ENCODE measurements at places on chromosomes 5 and 9.

DNA sequence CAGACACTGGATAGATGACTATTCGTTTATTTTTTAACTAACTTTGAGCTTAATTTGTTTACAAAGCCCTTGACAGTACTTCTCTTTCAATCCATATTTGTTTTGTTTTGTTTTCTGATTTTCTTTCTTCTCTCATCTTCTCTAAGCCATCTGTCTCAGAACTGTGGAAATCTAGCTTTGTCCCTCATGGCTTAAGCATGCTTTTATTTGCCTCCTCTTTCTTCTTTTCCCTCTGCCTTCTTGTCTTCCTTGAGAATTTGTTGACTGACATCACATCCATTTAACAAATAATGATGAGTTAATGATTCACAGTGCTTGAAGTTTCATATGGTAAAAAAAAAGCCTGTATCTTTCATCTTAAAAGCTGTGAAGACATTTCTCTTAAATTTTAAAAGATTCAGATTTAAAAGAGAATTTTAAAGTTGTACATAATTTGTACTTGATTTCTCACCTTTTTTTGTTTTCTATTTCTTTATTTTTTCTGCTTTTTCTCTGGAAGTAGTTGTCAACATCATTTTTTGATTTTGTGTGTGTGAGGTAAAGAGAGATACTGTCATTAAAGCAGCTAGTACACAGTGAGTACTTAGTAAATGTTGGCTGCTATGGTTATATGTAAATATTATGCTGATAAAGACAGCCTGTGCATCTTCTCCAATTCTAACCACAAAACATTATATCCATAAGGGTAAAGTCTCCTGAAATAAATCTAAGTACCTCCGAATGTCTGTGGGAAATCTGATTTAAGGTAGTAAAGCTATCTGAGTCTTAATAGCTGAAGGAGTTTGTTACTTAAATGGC is 13.9 kb upstream of the SGCD start:
- DNase-seq, result no peak

- no peak for DNase-seq
Observed at GRCh38 chr9:116697887-116698286, 10.8 kb downstream of the TRIM32 start.

GRCh38 chr5:51096859-51097258 is 286.4 kb upstream of the ISL1 start:
- DNase-seq, result no peak

DNA sequence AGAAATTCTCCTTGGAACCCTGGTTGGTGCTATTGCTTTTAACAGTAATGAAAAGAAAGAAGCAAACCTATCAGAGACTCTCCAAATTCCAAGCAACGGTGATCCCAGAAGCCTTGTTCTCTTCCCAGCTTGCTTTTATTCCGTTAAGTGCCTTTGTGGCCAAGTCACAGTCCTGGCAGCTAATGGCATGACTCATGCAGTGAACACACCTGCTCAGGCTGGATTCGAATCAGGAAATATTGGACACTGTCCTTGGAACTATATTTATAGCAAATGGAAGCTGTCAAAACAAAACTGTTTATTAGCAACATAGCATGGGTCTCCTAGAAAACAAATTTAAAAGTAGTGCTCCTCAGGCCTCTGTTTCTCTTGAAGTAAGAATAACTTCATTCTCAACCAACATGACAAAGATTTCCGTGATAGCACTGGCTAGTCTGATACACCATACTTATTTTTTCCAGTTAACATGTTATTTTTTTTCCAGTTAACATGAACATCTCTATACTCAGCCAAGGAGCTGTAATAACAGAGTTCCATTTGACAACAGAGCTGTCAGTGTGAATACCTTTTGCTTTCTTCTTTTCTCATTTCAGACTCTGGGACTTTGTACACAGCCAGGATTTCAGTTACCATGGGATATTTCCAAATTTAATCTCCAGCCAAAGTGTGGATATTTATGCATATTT is 502.4 kb downstream of the GADD45G start:
- DNase-seq, result peak; percentile 32

- no peak for DNase-seq
Observed at GRCh38 chr5:142478113-142478512, 153.3 kb upstream of the SPRY4 start.

- peak; percentile 9 for DNase-seq
Observed at GRCh38 chr5:139088024-139088423, 110.1 kb downstream of the SIL1 start.

DNA sequence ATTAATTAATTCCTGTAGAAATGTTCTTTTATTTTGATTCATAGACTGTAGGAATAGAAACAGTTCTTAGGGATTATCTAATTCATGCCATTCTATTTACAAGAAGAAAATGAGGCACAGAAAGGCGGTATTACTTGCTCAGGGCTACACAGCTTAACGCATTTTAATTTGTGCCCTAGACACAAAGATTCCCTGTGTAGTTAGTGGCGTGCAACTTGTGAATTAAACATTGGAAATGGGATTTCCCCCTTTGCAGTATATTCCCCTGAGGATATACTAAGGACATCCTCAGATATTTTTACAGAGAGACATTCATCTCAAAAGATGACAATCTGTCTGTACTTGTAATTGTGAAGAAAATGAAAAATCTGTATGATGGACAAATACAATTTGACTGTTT is 108.1 kb downstream of the SGCD start:
- no peak for DNase-seq

DNA sequence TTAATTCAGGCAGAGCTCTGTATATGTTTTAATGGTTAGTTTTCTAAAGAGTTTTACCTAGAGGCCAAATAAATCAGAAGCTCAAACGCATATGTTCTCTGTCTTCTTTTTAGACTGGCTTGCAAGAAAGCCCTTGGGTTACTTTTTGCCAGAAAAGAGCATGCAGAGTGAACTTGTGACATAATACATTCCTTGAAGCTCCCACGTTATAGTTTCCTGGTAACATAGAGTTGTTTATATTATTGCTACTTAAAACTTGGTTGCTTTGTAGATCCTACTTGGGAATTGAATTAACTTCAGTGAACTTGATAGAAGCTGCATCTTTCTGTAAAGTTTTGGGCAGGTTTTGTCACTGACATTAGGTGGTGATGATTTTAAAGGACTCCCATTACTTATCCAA is 102.9 kb downstream of the C9orf152 start:
- DNase-seq, result peak; percentile 83

DNA sequence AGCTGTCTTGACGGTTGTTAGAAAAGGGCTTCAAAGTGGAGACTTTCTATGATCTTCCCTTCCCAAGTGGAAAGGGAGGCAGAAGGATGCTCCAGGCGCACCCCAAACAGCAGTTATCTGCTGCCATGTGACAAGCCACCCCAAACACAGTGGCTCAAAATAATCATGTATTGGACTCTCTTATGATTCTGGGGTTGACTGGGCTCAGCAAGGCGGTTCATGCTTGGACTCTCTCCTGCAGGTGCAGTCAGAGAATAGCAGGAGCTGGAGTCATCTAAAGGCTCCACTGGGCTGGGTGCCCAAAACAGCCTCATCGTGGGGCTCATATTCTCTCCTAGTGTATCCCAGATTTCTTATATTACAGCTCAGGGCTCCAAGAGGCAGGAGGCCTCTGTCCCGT is 177.6 kb upstream of the IER5L start:
- DNase-seq, result no peak

DNA sequence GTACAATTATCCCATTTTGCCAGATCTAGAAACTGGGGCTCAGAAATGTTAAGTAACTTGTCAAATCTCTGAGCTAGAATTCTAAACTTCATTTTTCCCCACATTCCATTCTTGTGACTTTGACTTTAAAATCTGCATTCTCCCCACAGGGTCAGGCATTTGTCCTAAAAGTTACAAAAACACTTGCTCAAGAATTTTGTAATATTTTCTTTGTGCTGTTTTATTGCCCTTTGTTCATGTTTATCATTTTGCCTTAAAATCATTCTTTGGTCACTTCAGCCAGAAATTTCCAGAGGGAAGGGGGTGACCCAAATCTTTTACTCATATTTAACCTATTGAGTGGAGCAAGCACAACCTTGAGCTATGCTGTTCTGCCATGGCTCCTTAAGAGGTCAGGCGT is 120.1 kb upstream of the CCL21 start:
- no peak for DNase-seq

DNA sequence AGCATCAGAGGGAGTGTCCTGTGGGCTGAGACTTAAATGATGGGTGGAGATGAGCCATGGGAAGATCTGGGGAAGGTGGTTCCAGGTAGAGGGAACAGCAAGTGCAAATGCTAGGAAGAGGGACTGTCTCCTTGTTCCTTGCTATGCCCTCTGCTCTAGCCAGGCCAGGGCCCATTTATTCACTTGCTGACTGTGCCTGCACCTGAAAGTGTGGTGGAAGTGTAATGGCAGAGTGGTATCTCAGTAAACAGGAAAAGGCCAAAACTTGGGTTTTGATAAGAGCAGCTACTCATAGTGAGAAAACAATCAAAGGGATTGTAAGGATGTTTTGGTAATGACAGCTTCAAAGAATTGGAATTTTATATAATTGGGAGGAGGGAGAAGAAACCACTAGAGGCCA is 32.4 kb downstream of the TLE4 start:
- no peak for DNase-seq

DNA sequence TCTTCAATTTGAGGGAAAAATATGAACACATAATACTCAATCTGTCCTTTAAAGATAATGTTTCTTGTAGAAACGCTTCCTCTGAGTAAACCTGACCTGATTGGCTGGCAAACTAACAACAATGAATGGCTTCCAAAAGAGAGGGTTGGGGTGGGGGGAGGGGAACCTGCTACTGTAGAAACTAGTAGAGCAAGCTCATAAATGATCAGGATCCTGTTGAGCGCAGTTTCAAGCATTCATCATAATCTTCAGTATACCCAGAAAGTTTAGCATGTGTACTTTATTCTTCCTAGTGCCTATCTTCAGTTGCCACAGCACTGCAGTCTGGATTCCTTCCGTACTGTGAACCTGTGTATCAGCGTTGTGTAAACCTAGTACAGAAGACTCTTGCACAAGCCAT is 63.0 kb upstream of the FCHO2 start:
- no peak for DNase-seq

DNA sequence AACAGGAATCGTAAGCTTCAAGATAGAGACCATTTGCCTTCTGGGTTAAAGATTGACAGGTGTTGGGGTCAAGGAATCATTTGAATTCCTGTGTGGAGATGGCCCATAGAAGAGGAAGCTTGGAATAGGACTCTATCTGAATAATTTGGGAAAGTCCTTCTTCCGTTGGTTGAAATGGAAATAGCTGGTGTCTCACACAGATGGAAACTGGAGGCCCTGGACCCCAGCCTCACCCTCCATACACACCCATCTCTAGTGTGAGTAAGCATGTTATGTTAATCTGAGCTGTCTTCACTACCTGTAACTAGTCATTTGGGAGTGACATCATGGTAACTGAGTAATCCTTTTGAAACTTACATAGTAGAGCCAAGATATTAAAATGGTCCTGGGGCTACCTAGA is 184.4 kb downstream of the CD180 start:
- DNase-seq, result no peak

DNA sequence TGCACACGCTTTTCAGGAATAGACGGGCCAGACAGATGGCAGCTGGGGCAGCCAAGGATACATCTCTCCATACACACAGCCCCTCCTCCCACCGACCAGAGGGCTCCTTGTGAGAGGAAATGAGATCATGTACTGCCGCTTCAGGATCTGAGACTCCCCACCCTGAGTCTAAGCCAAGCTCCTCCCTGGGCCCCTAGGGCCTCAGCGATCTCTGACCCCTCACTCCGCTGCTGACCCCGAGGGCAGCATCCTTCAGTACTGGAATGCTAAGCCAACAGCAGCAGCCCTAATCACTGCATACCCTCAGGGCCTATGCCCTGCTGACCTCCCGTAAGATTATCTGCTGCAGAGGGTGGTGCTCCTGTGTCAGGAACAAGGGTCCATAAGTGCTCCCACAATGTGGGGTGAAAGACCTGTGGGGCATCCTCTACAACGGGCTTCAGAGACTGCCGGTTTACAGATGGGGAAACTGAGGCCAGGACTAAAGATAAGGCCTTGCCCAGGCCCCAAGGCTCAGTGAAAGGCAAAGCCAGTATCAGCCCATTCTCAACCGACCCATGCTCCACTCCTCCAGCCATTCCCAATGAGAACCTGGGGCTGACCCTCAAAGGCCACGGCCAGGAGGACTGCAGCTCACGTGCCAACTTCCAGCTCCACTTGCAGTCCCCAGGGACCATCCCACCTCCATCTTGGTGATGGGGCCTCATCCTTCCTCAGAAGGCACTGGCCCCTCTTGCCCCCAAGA is 37.5 kb downstream of the BICD2 start:
- peak; percentile 31 for DNase-seq

DNA sequence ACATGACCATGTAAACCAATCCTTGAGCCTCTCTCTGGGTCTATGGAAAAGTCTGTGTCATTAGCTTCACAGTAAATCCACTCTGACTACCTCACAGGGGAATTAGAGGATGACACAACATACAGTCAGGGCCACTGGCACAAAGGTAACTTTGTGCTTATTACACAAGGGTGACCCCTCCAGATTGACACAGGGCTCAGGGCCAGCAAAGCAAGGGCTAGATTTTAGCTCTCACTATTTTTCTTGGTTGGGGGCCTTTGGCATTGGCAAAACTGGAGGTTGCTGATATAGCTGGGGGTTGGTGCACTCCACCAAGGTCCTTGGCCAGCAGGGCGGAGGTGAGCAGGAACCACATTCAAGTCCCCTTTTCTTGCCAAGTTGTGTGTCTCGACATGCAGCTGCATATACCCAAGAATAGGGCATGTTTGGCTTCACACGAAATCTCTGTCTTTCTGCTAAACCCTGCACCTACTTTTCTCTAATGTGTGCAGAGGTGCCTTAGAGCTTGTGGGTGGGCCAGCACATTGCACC is 15.2 kb upstream of the OSMR start:
- no peak for DNase-seq

DNA sequence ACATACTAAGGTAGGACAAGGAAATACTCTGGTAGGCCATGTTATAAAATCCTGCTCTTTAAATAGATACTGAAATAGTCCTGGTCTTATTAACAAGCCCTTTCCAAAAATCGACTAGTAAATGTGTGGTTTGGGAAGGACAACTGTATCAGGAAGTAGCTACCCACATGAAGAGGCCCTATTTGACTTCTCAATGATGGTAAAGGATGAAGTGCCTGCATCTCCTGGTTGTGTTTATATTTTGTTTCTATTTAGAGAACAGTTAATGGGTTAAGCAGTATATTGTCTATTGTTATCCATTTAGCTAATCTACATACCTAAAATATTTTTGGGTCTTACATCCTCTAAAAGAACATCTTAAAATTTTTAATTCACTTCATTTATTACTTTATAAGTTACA is 12.5 kb downstream of the GDF9 start:
- no peak for DNase-seq

DNA sequence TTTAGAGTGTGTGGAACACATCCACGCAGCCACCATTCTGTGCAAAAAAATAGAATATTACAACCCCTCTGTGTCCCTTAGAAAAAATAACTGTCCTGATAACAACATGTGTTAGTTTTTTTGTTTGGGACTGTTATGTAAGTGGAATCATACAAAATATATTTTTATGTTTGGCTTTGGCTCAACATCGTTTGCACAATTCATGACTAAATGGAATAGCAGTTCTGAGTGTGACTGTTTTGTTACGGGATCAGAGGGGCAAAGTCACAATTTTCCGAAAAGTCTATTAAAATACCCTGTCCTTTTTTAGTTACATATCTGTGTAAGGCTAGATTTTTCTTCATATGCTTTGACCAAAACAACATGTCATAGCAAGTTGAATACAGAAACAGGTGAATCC is 12.8 kb downstream of the MTREX start:
- DNase-seq, result no peak
